ENCODE measurements at places on chromosomes 16 and 17.

DNA sequence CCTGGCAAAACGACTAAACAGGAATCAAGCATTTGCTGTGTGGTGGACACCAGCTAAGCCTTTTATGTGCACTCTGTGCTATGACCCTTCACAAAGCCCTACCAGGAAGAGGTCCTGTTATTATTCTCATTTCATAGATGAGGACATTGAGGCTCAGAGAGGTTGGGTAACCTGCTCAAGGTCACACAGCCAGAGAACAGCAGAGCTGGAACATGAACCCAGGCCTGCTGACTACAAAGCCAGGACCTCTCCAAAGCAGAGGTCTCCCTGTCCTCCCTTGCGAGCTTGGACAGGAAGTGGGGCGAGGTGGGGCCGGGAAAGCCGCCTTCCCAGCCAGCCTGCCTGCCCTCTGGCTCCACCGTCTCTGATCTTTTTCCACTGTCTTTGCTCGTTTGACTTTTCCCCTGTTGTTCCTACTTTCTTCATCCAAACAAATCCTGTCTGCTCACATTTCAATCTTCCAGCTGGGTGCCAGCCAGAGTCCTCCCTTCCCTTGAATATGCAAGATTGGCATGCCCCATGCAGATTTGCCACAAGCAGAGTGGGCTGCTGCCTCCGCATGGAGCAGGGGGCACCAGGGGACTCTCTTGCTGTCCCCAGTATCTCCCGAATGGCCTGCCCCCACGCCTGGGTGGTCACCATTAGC, 23.7 kb upstream of the RPTOR start:
- no peak for DNase-seq

DNA sequence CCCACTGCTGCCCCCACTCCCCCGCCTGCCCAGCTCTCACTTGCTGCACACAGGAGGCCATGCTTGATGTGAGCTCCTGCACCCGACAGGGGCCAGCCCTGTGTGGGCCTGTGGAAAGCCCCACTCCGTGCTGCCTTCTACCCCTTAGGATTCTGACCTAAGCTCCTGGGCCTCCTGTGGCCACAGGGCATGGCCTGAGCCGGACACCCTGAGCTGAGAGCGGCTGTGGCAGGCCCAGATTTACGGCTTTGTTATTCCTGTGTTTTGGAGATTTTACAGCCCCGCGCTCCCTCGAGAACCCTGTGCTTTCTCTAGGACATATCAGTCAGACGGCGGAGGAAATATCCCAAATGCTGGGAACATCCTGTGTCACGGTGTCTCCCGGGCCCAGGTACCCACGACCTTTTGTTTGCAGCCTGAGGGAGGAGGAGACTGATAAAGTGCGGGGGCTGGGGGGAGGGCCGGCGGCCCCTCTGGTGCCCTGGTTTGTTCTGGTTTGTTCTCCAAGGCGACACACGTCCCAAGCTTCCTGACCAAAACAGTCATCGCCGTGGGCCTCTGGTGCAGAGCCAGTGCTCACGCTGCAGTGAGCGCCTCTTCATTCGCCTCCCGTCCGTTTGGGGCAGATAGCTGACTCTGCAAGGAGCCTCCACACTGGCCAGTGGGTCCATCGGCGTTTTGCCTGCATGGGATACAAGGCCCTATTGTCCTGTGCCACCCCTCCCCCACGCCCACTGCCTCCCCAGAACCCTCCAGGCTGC, 363.4 kb downstream of the C16orf95 start:
- no peak for DNase-seq

GRCh38 chr16:56625140-56625942, at the start of gene MT1E:
Gene MT1E (plus strand): TSS chr16:56625781. CDS start chr16:56625852, 71 bp downstream.
- DNase-seq = peak; percentile 84

GRCh38 chr17:56009795-56010651, 143.3 kb upstream of the ANKFN1 start:
- peak; percentile 2 for DNase-seq

DNA sequence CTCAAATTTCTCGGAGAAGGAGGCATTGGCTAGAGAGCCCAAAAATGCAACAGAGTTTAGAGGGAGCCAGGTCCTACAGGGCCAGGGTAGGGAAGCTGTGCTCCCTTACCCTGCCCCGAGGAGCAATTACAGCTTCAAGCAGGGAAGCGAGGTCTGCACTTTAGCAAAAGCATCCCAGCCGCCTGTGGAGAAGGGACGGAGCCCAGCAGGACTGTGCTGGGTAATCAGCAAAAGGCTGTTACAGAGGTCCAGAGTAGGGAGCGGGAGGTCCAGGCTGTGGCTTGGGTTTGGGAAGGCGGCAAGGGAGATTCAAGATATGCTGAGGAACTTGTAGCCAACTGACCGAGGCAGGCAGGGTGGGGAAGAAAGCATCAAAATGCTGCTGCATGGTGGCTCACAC, 162.6 kb downstream of the TMEM132E start:
- DNase-seq = no peak

GRCh38 chr16:10312784-10313724, 72.8 kb upstream of the ATF7IP2 start:
- no peak for DNase-seq

DNA sequence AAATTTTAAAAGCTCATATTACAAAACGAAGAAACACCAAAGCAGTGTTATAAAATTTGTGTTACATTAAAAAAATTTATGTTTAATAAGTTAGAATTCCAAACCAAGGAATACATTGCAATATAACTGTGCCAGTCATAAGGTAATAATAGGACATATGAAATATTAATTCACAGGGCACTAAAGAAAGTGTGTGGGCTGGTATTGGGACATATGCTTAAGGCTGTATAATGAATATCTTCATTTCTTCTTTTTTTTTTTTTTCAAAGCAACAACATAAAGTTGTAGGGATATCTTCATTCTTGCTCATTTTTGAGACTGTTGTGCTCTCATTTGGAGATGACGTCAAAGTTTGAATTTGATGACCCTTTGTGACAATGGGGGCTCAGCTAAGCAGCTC, 17.5 kb upstream of the FBXO47 start:
- no peak for DNase-seq

DNA sequence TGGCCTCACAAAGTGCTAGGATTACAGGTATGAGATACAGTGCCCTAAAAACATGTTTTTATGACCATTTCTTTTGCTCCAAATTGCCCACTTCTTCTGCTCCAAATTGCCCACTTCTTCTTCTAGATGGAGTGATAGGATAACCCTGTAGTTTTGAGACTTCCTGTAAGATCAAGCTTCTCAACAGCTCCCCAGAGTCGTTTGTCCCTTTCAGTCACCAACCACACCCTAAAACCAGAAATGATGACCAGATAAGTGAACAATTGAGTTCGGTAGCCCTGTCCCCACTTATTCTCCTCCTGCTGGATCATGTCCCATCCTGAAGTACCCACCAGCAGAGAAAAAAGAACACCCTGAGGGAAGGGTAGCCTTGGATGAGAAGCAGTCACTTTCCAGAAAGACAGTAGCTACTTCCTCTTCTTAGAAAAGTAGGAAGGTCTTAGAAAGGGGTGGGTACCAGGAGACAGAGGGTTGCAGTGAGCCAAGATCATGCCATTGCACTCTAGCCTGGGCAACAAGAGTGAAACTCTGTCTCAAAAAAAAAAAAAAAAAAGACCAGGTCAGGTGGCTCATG, 2.5 kb downstream of the ODAD4 start:
- no peak for DNase-seq

DNA sequence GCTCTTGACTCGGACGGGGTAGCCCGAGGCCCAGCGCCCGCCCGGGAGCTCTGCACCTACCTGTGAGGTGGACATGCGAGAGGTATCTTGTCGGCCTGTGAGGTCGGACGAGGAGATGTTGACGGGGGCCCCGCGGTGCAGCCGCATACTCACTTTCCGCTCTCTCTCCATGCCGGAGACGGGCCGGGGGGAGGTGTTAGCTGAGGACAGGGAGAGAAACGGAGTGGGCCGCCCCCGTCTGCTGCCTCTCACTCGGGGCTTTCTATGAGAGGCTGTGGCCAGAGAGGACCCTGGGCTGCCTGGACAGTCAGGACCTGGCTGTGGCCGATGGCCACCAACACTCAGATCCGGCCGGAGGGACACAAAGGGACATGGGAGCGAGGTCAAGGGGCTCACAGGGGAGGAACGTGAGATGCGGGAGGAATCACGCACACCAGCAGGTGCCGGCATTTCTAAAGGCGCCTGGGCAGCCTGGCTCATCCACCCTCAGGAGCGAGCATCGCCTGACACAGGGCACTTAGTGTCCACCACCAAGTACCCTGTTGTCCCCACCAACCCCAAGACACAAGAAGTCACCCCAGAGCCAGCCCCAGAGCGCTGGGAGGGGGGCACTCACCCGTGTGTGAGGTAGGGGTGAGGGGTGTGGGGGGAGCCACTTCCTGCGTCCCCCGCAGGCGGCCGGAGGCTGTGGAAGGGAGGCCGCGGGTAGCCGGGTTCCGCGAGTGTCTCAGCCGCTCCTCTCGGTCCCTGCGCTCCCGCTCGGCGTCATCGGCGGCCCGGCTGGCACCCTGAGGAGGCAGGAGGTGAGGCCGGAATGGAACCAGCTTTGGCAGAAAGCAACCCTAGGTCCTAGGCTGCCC, 20.2 kb downstream of the SLC16A3 start:
- DNase-seq = no peak
